ENCODE measurements at places on chromosomes 11 and 22. TPM values are rescaled to one million over a fixed set of nuclear protein-coding genes. Genes with fewer than 3 reads are reported as not detected.

Gene TENM4
- total RNA-seq, result 27.8 TPM

Gene SORL1
- total RNA-seq, result 1.3 TPM

Gene MFNG
- not detected for total RNA-seq

Gene CLTCL1
- total RNA-seq, result 2.8 TPM

Gene CBLIF
- not detected for total RNA-seq

Gene TRPC6
- 1.1 TPM for total RNA-seq

Gene CHADL
- 0.29 TPM for total RNA-seq

Gene TBCEL
- total RNA-seq, result 10.6 TPM

Gene CEP126
- total RNA-seq, result 0.78 TPM

Gene MAPK11
- total RNA-seq, result 1.8 TPM

Gene JAML
- total RNA-seq, result not detected

Gene SLC43A3
- 64.5 TPM for total RNA-seq

Gene CASP1
- 16.6 TPM for total RNA-seq

Gene PKDREJ
- not detected for total RNA-seq

Gene SLCO2B1
- total RNA-seq, result 0.60 TPM

Gene MOGAT2
- total RNA-seq, result not detected

Gene SLC22A25
- total RNA-seq, result not detected

Gene SLC5A1
- total RNA-seq, result not detected

Gene SUSD2
- total RNA-seq, result 0.96 TPM

Gene MPPED1
- total RNA-seq, result not detected

Gene KCNJ1
- not detected for total RNA-seq

Gene MS4A3
- not detected for total RNA-seq
